ENCODE measurements at places on chromosomes 2 and 18.

DNA sequence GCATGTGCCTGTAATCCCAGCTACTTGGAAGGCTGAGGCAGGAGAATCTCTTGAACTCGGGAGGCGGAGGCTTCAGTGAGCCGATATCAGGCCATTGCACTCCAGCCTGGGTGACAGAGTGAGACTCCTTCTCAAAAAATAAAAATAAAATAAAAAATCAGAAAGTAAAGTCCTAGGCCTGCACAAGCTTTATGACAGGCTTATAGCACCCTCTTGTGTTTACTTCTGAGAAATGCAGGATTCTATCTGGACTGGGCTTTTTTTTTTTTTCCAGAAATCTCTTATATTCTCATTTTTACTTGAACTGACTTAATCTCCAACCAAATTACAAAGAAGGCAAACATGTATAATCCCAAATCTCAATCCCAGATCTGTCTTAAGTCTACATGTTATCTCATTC lies 26.1 kb upstream of the REG3G start:
- no peak for DNase-seq

GRCh38 chr2:70080610-70081200 lies 6.6 kb upstream of the PCBP1 start:
- DNase-seq, result no peak

GRCh38 chr2:175436076-175436475 lies 254.6 kb upstream of the ATP5MC3 start:
- DNase-seq, result no peak

- DNase-seq, result no peak
Measured at GRCh38 chr2:195722075-195722474, 65.0 kb downstream of the SLC39A10 start.

GRCh38 chr18:6495536-6495935 lies 80.8 kb upstream of the L3MBTL4 start:
- DNase-seq, result no peak

GRCh38 chr2:156099382-156099781 lies 233.1 kb downstream of the NR4A2 start:
- DNase-seq, result no peak

- no peak for DNase-seq
Measured at GRCh38 chr18:49726675-49726963, 86.7 kb downstream of the ACAA2 start.
